Right kidney (tissue), 9 donors: ENCODE measurements at places on chromosomes 3 and 15.
A peak's percentile ranks its signal among the peaks of the same experiment; 100 is the strongest.

DNA sequence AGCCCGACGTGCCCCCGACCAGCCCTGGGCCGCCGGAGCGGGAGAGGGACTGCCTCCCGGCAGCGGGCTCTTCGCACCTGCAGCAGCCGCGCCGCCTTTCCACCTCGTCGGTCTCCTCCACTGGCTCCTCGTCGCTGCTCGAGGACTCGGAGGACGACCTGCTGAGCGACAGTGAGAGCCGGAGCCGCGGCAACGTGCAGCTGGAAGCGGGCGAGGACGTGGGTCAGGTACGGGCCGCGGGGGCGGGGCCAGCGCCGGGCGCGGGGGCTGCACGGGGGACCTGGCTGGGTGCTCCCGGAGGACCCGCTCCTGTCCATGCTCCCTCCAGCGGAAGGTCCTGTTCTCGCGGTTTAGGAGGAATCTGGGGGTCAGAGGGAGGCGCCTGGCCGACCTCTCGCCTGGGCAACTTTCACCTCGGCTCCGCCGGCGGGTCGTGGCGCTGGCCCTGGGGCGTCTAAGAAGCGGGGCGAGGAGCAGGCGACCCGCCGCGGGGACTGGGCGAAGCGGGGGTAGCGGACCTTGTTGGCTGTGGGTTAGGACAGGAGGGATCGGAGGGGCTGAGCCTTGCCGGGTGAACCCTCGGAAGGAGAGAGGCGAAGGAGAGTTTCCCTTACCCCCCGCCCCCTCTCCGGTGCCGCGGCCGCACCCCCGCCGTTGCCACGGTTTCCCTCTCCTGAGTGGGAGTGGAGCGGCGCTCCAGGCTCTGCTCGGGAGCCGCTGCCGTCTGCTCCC lies 682 bp downstream of the ITPKA start:
- peak; percentile 69 for DNase-seq

DNA sequence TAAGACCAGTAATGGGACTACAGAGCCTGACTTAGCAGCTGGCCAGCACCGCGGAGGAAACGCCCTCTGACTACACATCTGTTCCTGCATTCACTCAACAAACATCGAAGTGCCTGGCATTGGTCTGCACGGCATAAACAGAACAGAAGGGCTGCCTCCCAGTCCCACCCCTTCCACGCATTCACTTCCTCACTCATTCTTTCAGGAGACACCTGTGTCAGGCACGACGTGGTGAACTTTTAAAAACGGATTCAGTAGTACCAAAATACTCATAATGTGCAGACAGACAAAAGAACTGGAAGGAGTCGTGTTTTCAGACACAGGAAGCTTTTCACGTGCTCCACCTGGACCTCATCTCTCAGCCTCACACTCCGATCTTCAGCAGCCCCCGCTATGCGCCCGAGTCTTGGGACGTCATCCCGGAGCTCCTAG lies 123.3 kb downstream of the XXYLT1 start:
- DNase-seq, result no peak

DNA sequence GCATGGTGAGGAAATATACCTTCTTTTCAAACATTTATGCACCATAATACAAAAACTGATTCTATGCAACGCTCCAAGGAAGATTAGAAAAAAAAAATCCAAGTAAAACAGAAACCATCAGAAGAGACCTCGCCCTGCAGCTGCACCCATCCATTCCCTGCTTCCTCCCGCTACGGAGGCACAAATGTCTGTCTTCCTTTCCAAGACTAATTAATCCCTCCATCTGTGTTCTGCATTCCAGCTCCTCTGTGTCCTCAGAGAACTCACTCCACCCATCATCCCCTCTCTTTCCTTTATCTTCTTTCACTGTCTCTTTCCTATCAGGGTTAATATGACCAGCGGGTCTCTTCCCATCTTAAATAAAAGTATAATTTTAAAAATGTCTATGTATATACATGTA lies 196.1 kb downstream of the ADAMTSL3 start:
- DNase-seq, result no peak

DNA sequence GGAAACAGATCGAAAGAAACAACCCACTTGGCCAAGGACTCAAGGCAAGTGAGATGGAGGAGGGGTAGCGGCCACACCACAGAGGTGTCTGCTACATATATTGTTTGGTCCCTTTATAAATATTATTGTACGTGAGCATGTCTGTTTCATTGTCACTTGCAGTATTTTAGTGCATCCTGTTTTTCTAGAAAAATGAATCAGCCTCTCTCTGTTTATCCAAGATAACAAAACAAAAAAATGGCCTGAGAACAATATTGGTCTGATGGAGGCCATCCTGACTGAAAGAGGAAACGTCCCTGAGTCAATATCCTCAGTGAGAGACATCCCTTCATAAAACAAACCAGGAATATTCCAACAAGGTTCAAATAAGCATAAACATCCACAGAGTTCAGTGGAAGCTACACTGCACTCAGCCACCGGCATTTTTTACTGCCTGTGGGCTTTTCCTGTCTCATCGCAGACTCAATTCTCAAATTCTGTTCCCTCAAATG lies 42.0 kb downstream of the WWTR1 start:
- no peak for DNase-seq

DNA sequence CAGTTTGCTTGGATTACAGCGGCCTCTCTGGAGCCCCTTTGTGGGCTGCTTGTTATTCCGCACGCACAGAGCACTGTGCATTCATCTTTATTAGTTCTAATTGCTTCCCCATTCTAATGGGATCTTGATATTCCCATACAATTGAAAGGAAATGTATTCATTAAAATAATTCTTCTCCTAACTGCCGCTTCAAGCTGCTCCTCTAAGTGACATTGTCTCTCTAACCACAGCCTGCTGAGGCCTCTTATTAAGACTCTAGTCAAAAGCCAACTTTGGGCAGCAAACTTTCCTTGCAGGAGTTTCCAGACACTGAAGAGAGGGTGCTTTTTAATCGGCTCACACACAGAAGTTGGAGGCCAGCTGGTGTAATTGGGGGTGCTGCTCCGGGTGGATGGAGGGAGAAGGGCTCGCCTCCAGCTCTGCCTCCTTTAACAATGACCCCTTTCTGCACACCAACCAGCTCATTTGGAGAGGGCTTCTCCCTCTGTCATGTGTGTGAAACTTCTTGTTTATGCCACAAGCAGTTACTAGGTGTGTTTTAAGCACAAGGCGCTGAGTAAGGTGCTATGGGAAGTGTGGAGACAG lies 5.6 kb upstream of the MAGEF1 start:
- no peak for DNase-seq

GRCh38 chr15:48400086-48400485 lies 68.9 kb downstream of the DUT start:
- no peak for DNase-seq

- no peak for DNase-seq
These were observed 370.6 kb upstream of the NAALADL2 start for GRCh38 chr3:174488527-174488926.

DNA sequence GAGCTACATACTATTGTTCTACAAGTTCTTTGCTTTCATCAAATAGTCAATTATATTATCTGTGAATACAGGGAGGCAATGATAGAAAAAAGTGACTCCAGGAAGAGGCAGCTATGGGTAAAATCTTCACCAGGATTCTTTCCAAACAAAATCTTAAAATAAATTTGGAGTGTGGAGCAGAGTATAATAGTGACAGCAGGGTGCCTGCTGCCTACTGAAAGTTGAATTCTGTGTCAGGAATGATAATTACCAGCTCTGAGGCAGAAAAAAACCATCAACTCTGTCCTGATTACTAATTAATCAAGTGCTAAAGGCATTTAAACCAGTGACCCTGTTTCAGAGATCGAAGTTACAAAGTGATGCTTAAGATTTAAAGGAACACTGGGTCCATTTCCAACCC lies 148.0 kb downstream of the DIPK2A start:
- DNase-seq, result no peak

- peak; percentile 92 for DNase-seq
These were observed 9.5 kb downstream of the RPS17 start for GRCh38 chr15:82530606-82531379.

GRCh38 chr3:48408823-48409281 lies 21.0 kb downstream of the PLXNB1 start:
- DNase-seq, result no peak

- DNase-seq, result peak; percentile 33
These were observed 238.2 kb upstream of the HES1 start for GRCh38 chr3:193897731-193898180.

DNA sequence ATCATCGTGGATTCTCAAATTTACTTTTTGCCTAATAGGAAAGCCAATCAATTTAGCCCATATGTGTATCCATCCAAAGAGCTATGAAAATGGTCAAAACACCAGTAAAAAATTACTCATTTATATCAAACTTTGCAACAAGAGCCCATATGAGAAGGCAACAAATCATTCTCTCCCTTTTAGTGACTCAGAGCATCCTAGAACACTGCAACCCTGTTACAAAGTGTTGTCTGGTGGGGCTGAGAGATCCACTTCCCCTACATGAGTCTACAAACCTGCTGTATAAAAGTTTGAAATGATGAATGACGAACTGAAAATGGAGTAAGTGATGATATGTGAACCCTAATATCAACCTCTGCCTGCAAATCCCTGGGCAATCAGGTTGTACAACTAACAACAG lies 23.3 kb downstream of the PDZRN3 start:
- no peak for DNase-seq

GRCh38 chr3:136070953-136071949 lies 105.7 kb downstream of the PPP2R3A start:
- no peak for DNase-seq

GRCh38 chr3:66949898-66950297 lies 48.2 kb upstream of the KBTBD8 start:
- DNase-seq, result no peak

DNA sequence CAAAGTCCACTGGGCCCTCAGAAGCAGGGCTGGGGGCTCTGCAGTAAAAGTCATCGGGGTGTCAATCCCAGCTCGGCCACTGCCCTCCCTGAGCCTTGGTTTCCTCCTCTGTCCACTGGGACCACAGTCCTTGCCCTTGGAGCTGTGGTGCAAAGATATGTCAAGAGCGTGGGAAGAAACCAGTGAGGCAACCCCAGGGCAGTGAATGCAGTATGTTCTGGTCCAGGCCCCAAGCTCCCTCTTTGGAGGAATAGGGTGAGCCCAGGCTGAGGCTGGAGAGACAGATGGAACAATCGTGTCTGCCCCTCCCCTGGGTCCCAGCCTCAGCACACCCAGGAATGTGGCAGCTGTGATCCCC lies 779 bp downstream of the GRIP2 start:
- no peak for DNase-seq

DNA sequence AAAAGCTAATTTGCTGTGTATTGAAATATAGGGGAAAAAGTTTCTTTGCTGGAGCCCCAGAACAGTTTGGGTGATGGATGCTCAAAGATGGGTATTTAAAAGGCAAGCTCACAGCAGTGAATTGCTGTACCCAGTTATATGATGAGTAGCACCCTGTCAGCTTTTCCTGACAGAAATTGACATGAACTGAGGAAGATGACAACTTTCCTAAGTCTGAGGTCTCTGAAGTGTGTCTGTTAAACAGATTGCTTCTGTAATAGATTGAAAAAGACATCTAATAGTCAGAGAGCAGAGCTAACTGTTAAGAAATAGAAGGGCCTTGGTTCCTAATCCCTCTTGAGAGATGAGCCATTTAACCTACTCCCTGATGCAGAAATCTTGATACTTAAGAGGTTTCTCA lies 1278.0 kb upstream of the ALCAM start:
- no peak for DNase-seq

- no peak for DNase-seq
These were observed 279.5 kb upstream of the NECTIN3 start for GRCh38 chr3:110791995-110792686.

DNA sequence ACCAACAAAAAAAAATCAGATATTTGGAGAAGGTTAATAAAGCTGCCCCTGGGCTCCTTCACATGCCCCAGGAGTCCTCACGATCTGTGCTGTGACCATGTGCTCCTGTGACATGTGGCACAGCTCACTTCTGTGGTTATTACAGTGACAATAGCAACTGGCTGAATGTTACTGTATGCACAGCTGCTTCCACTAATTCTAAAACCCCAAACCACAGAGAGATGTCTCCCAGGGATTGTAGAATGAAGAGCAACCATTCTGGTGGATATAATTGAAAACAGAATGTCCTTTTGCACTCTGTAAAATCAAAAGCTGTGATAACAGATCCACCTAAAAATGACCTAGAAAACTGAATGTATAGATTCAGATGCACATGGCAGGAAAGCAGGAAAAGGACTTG lies 489.2 kb upstream of the CNTN4 start:
- no peak for DNase-seq

GRCh38 chr15:57253082-57253481 lies 123.2 kb upstream of the CGNL1 start:
- no peak for DNase-seq

DNA sequence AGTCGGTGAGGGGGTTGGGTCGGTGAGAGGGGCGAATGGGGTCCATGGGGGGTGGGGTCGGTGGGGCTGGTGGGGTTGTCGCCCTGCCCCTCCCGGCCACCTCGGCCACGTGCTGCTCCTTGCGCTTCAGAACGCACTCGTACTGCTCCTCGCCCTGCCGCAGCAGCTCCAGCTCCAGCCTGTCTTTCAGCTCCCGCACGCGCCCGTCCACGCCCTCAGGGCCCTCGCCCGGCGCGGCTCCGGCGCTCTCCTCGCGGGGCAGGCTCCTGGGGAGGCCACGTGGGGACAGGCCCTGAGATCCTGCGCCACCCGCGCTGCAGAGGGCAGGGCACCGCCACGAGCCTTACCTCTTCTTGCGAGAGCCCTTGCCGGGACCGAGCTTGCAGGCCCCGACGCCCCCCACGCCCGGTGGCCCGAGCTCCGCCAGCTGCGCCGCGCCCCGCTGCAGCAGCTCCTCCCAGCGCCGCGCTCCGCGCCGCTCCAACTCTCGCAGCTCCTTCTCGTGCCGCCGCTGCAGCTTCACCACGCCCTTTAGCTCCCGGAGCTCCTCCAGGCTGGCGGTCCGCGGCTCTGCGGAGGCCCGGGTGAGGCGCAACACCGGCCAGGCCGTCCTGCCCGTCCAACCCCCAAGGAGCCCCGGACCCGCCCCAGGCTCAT lies 8.2 kb upstream of the ANKRD63 start:
- peak; percentile 69 for DNase-seq

DNA sequence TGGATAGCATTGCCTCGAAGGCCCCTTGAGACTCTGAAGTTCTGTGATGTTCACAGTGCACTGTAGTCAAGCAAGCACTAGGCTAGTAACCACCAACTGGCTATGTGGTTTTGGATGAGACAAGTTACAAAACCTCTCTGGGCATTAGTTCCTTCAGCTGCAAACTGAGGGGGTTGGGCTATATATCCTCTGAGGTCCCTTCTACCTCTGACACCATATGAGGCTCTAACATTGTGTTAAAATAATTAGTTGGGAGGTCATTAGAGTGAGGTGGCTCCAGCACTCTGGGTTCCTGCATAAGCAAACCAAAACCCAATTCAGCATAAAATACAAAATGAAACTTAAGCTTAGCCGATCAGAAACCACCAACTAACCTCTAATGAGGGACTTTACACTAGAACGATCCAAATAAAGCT lies 209.5 kb upstream of the LRRN1 start:
- no peak for DNase-seq

GRCh38 chr15:40044717-40045571 lies 6.0 kb upstream of the SRP14 start:
- peak; percentile 75 for DNase-seq
